HCT116 (cell line): ENCODE measurements at places on chromosomes 2 and 18. TPM values are rescaled to one million over a fixed set of nuclear protein-coding genes. Genes with fewer than 3 reads are reported as not detected.
A peak's percentile ranks its signal among the peaks of the same experiment; 100 is the strongest.

DNA sequence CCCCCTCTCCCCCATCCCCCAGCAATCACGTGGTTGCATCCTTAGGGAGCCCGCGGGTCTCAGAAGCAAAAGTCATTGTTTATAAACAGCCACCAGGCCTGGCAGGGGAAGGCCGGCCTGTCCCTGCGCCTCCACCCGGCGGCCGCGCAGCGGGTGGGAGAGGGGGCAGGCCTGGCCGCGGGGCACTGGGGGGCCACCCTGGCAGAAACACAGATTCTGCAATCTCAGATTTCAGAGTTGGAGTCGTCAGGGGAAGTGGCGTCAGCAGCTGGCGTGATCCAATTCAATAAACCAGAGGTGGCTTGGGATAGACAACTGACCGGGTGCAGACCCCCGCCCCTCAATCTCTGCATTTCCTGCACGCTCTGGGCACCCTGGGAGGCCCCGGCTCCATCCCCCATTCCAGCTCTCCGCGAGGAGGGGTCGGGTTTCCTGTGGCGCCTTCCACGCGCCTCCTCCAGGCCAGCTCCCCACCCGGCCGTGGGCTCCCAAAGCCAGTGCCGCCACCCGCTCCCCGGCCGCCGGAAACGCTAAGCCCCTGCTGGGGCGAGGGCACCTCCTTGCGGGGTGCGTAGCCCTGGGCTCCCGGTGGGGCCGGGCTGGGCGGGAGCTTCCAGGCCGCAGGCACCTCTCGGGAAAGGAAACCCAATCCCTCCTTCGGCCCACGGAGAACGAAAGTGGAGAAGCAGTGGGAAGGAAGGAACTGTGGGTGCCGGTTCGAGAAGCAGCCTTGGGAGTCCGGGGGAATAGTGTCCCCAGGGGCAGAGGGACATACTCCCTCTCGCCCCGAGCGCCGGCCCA, 1.1 kb downstream of the BIN1 start:
- DNase-seq, result no peak

GRCh38 chr18:2906704-2907549, 60.1 kb downstream of the EMILIN2 start:
- no peak for DNase-seq

- DNase-seq, result no peak
Observed at GRCh38 chr18:1559563-1559962, 654.9 kb downstream of the ADCYAP1 start.

DNA sequence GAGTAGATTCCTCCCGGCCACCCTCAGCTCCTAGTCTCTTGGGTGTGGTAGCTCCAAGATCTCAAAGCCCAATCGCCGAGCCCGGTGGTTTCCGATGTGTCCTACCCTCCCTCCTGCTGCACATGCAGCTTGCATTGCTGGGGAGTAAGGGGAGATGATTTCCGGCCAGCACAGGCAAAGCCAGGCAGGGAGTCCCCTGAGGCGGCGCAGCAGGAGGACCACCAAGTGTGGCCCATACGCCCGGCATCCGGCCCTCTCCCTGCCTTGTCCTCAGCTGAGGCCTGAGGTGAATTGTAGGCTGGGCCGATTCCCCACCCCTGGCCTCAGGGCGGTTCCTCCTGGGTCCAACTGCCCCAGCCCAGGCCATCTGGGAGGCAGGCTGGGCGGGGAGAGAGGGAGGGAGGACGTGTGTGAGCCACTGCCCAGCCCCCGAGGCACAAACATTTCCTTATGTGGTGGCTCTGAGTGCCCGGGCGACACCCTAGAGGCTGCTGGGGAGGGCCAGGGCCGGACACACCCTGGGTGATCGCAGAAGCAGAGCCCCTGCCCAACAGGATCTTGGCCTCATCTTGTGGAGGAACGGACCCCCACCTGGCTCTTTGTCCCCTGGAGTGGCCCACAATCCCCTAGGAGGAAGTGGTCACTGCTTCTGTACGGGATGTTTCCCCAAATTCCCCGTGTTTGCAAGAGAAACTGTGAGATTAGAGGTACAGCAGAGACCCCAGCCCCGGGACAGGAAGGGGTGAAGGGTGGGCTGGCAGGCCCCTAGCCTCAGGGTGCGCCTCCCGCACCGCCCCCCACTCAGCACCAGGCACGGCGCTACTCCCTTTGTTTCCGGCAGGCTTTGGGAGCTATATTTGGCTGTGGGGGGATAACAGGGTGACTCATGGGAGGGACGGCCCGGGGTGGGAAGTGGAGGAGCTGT, 41.9 kb upstream of the PTMA start:
- DNase-seq, result peak; percentile 94

GRCh38 chr2:66433945-66434678, 813 bp upstream of the MEIS1 start:
- no peak for DNase-seq

GRCh38 chr2:25042321-25043240, 705 bp downstream of the EFR3B start:
- DNase-seq, result no peak

The FOSL2 gene
- 44.8 TPM for total RNA-seq

- no peak for DNase-seq
Observed at GRCh38 chr2:128940378-128940777, 621.7 kb upstream of the HS6ST1 start.

- DNase-seq, result no peak
Observed at GRCh38 chr2:19355014-19355405, 3.4 kb downstream of the OSR1 start.

DNA sequence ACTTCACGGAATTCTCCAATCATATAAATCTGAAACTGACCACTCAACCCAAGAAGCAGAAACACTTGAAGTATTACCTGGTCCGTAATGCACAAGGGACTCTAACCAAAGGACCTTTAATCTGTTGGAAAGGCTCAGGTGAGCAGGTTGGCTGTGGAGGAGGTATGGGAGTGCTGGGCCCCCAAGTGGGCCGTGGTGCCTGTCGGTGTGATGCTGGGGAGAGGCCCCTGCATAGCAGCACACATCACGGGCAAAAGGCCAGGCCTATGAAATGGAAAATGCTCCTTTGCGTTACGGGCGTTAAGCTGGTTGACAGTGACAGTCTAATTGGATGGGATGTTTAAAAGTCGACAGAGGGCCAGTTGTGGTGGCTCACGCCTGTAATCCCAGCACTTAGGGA, 42.6 kb downstream of the GREB1 start:
- no peak for DNase-seq

The SP140 gene
- 2.6 TPM for total RNA-seq

- DNase-seq, result no peak
Observed at GRCh38 chr18:37922162-37922561, 356.6 kb upstream of the CELF4 start.

DNA sequence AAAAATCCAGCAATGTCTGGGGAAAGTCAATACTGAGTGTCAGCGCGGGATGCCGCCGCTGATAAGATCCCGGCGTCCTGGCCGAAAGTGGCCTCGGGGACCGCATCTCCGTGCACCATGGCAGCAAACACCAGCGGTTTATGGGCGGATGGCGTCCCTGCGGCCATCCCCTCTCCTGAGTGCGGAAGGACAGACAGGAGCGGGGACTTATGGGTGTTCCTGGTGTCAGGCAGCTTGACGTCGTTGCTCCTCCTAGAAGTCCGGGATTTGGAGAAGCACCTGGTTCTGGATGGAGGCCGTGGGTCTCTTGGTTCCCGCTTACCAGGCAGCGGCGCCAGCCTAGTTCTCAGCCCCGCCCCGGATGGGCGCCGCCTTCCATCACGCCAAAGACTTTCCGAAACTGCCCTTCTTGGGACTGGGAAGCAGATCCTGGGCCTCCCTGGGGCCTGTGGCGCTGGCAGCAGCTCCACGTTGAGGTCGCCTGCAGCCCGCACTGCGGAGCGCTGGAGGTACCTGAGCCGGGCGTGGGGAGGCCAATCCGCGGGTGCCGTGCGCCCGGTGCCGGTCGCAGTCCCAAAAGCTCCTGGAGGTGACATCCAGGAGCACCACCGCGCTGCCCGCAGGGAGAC, 119.1 kb downstream of the CCDC74A start:
- DNase-seq, result no peak

The TLX2 gene
- total RNA-seq, result not detected

DNA sequence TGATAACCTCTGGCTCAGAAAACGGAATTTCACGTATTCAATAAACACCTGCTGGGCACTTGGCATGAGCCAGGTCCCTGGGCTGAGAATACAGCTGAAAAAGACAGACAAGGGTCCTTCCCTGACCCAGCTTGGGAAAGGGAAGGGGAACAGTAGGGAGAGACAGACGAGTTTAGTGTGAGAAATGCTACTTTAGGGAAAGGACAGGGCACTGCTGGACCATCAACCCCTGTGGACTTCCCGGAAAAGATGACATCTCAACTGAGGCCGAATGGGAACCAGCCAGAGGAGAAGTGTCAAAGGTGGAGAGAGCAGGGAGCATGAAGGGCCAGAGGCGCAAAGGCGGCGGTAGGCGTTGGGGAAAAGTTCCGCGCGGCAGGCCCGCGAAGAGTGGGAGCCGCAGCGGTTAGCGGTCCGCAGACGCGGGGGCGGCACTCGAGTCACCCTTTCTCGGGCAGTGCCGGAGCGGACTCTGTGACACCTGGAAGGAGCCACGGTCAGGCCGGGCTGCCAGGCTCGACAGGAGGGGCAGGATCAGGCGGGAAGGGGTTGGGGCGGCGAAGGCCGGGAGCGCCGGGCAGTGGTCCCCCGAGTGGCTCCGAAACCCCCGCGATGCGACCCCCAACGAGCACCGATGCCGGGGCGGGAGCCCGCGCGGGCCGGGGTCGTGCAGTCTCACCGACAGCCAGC, 519 bp downstream of the TEX261 start:
- DNase-seq, result no peak

GRCh38 chr2:241815477-241816430, 6.8 kb downstream of the NEU4 start:
- DNase-seq, result no peak

DNA sequence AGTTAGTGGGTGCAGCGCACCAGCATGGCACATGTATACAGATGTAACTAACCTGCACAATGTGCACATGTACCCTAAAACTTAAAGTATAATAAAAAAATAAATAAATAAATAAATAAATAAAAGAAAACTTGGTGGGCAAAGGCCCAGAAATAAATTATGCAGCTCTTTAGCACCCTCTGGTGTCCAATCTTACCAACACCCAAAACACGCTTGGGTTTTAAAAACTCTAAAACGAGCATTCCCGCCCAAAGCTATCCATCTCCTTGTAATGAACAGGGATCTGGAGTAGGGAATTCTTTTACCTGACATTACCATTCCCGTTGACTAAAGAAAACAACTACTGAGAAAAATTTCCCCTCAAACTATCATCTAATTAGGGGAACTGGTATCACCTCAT, 2005.9 kb upstream of the CELF4 start:
- no peak for DNase-seq

The ROCK2 gene
- total RNA-seq, result 48.0 TPM

DNA sequence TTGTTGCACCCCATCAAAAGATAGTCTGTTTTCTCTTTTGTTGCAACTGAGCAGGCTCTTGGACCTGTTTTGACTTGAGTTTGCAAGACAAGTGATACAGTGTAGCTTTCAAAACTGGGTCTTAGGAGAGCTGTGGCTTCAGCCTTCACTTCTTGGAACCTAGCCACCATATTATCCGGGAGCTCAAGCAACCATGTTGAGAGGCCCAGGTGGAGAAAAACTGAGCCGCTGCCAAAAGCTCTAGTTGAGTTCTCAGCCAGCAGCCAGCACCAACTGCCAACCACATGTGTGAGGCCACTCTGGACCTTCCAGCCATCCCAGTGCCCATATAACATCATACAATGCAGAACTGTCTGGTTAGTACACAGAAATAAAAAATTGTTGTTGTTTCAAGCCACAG, 5.4 kb downstream of the CACNB4 start:
- DNase-seq, result no peak

The COLEC11 gene
- 0.15 TPM for total RNA-seq

GRCh38 chr18:27778441-27778840, 398.5 kb downstream of the CDH2 start:
- DNase-seq, result no peak

DNA sequence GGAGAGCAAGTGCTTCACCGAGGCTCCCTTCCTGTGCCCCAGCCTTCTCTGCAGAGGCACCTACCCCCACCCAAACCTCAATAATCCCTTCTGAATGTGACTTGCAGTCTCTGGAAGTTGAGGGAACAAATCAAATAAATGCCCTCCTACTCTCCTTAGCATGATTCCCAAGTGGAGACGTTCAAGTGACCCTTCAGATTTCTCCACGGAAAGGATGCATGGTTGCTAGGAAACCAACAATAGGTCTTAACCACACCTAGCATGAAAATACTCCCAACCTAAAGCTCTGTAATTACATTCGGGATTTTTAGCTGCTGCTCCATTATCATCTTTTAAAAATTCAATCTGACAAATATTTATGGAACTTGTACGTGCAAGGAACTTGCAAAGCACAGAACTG, 50.2 kb upstream of the CABLES1 start:
- no peak for DNase-seq

DNA sequence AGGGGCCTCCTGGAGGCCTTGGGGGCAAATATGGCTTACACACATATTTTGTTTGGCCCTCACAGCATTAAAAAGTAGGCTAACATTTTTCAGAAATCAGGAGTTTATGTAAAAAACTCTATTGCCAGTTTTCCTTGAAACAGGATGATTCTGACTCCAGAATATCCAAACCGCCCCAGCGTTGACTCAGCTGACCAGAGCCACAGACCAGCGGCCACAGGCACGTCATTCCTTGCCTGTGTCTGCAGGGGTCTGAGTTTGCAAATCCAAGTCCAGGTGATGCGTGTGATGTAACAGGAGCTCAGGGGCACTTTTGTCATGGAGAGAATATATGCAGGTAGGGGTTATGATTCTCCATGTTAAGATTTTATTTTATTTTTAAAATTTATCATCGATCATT, 79.4 kb upstream of the ALKAL2 start:
- no peak for DNase-seq

- DNase-seq, result no peak
Observed at GRCh38 chr2:150125708-150126107, 361.8 kb downstream of the RND3 start.

- no peak for DNase-seq
Observed at GRCh38 chr2:237222601-237223041, 136.9 kb downstream of the COPS8 start.

DNA sequence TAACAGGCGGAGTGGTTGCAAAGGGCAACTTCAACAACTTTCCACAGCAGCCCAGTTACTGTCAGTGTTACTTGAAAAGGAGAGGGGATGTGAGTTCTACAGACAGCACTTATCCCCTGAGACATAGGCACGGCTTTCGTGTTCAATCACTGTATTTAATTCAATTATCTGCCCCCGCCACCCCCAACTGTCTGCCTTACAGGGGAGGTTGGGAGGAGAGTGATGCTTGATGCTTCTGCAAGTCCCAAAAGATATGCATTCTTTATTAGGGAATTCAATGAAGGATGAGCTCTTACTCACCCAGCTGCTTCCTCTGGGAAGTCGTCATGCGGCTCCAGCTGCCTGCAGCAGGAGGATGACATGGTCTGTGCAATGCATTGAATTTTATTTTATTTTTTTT, 639.9 kb downstream of the DCC start:
- DNase-seq, result no peak
